ENCODE measurements at places on chromosomes 1 and 21.

- no peak for DNase-seq
Measured at GRCh38 chr1:202017749-202018467, 7.5 kb downstream of the ELF3 start.

DNA sequence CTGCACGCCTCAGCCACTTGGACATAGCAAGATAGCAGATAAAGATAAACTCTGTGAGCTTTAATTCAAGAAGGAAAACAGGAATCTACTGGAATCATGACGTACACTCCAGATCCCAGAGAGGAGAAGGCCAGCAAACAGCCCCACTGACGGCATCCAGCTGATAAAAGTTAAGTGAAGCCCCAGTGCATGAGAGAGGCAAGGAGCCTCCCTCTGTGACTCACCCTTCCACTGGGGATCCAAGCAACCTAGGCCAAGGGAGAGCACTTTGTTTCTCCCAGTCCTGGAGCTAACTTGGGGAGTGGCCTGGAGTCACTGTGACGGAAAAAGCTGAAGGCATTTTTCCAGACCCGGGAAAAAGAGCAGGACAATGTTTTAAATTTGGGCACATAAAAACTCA lies 270.0 kb downstream of the AKT3 start:
- no peak for DNase-seq

- DNase-seq: no peak
Measured at GRCh38 chr1:161298116-161298515, 11.7 kb downstream of the MPZ start.

- no peak for DNase-seq
Measured at GRCh38 chr1:179269071-179269470, 24.5 kb upstream of the SOAT1 start.

GRCh38 chr1:99264201-99265021 lies at the start of gene PLPPR4:
Gene PLPPR4, plus strand, starts transcription at chr1:99264492. Its CDS starts 102 bp downstream, at chr1:99264594.
- no peak for DNase-seq

DNA sequence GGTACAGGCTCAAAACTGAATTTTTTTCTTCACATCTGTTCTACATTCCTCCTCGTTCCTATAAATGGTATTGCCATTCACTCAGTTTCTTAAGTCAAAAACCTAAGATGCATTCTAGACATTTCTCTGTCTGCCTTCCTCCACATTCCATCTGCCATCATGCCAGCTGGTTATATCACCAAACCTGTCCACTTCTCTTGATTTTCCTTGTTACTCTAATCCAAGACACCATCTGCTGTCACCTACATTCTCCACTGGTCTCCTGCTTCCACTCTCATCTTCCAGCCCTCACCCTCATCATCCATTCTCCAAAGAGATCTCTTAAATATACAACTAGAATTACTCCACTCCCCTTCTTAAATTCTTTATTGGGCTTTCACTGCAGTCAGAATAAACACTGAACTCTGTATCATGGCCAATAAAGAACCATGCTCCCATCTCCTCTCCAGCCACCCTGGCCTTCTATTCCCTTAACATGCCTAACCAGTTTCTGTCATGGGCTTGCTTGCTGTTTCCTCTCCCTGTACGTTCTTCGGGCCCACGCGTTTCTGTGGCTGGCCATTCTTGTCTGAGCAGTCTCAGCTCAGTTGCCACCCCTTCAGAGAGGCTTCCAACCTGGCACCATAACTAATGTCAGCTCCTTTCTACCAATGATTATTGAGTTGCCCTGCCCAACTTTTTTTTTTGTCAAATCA lies 278.3 kb downstream of the ST6GALNAC3 start:
- no peak for DNase-seq

GRCh38 chr1:55172272-55172671 lies 42.9 kb downstream of the USP24 start:
- no peak for DNase-seq

DNA sequence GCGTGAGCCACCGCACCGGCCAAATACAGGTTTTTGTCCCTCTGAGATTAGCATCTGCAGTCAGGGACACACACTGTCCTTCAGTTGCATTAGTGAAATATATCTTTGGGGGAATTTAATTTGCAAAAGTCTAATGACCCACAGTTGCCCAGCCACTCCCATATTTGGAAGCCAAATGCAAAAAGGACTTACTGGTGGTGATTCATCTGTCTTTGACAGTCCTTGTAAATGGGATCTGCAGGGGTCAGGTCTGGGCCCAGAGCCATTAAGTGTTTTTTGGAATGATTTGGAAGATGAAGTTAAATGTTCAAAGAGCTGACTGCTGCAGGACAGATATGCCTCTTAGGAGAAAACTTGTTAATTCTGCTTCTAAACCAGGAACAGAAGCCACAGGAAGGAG lies 44.6 kb upstream of the DNASE2B start:
- DNase-seq: no peak

GRCh38 chr1:212118167-212118871 lies 82.8 kb downstream of the DTL start:
- DNase-seq: no peak

DNA sequence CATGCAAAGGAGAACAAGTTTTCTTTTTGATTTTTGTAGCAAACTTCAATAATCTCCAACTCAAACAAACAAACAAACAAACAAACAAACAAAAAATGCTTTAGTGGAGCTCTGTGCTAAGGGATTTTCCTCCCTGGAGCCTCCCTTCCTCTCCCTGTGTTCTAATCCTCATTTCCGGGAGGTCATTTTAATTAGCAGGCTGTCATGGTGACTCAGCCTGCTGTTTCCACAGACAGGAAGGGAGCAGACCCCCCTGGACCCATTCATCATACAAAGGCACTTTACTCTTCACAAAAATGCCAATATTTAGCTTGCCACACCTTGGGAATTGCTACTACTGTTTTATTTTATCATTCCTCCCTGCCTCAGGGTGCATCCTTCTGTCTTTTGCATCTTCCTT lies 61.0 kb upstream of the SPATA6 start:
- DNase-seq: no peak

DNA sequence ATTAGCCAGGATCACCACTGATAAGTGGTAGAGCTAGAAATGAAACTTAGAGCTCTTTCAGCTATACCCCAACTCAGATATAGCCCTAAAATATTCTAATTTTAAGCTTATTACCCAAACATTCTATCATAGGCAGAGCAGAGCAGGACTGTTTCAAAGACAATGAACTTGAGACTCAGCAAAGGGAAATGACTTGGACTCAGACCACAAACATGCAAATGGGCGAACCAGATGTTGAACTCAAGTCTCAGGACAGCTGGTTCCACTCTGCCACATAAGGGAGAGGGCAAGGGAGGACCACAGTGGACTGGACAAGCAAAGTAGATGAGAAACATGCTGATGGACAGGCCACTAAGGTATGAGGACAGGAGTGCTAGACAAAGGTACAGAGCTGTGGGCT lies 315.3 kb downstream of the OMA1 start:
- no peak for DNase-seq

GRCh38 chr1:220099826-220100225 lies 5.9 kb downstream of the IARS2 start:
- no peak for DNase-seq

DNA sequence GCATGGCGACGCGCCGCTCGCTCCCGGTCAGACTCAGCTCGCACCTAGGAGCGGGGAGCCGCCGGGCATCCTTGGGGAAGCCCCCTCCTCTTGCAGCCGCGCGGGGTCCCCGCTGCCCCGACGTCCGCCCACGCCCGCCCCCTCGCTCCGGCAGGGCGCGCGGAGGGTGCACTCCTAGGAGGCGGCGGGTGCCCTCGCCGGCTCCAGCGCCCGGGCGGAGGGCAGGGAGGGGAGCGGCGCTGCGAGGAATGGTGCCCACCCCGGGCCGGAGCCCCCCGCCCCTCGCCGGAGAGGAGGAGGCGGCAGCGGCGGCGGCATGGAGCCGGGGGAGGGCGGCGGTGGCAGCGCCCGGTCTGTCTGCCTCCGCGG lies 488 bp downstream of the FAM78B start:
- no peak for DNase-seq

DNA sequence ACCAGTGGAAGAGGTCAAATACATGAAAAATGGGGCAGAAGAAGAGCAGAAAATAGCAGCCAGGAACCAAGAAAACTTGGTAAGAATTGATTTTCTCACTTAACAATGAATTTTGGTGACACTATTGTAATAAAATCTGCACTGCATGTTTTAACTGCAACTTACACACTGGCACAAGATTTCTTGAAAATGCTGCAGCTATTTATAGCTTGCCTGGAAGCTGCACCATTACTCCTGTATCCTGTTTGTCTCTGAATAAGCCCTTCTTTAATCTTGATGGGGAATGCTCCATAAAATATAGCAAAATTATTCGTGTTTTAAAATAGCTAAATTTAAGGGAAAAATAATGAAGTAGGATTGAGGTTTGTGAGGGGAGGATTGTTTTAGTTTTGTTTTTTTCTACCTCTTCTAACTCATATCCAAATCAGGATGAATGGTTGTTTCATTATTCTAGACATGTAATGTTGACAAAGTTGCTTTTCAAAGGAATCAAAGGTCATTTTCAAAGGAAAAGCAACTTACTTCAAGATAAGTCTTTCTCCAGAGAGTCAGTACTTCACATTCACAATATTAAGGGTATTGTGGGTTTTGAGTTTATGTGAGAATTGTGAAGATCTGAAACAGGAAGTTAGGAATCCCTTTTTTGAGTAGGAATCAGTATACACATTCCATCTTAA lies 120.9 kb downstream of the C1orf21 start:
- no peak for DNase-seq

DNA sequence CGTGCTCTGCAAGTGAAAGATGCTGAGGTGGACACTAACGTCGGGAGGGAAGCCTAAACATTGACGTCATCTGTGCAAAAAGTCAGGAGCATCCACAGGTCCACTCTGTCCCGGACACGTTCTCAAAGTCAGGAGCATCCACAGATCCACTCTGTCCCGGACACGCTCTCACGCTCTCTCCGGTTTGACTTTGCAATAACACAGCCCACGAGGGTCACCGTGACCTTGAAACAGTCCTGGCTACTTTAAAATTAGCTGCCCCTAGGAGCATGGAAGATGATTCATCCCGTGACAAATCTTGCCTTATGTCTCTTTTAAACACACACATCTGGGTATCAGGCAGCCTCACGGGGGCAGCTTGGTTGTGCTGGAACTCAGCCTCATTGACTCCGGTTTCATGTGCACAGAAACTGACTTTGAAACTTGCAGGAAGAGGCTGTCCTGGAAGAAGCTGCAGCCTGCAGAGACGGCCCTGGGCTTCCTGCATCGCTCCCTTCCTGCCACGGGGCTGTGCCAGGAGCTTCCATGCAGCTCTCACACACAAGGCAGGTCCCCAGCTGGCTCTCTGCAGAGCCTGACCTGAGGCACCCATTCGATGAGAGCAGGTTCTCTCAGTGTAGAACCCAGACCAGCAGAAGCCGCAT lies 18.1 kb upstream of the COL18A1 start:
- no peak for DNase-seq

DNA sequence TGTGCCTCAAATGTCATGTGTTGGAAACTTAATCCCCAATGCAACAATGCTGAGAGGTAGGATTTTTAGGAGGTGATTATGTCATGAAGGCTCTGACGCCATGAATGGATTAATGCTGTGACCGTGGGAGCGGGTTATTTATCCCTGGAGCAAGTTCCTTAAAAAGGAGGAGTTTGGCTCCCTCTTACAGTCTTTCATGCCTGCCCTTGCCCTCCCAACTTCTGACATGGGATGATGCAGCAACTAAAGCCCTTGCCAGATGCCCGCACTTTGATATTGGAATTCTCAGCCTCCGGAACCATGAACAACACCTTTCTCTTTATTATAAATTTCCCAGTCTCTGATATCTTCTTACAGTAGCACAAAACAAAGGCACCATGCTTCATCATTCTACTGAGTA lies 685.3 kb upstream of the CHRM3 start:
- DNase-seq: no peak

- no peak for DNase-seq
Measured at GRCh38 chr1:114597949-114598348, 16.5 kb upstream of the BCAS2 start.

- no peak for DNase-seq
Measured at GRCh38 chr1:30130099-30130498, 593.3 kb downstream of the MATN1 start.

- no peak for DNase-seq
Measured at GRCh38 chr1:53781654-53782053, 42.7 kb upstream of the GLIS1 start.

GRCh38 chr1:46580140-46580903 lies 23.7 kb downstream of the MKNK1 start:
- DNase-seq: no peak

- DNase-seq: no peak
Measured at GRCh38 chr1:29415156-29415830, 179.0 kb downstream of the PTPRU start.

DNA sequence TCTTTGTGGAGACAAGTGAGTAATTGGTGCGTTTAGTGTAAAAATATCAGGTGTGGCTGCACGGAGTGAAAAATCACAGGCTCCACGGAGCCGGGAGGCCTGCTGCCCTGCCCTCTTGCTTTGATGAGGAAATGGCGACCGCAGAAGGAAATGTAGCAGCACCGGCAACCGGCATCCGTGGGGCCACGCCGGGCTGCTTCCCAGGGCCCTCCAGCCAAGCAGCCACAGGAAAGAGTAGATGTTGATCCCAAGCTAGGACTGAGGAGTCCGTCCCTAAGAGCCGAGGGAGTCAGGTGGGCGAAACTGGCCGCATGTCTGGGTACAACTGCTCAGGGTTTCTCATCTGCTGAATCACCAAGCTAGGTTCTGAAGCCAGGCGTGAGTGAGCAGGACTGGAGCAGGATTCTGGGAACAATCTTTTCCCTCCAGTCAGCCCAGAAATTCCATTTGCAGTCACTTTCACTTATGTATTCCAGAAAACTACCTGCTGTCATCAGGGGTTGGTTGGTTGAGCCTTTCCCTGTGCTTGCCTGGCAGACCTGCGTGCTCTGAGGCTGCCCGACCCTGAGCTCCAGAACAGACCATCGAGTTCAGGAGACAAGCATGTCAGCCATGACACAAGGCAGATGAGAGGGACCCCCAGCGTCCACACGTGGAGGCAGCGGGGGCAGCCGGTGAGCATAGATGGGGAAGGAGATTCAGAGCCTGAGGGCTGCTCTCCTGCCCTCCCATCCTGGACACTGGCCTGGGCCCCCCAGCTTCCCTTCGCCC lies 5.8 kb upstream of the ITGB2 start:
- no peak for DNase-seq

- no peak for DNase-seq
Measured at GRCh38 chr1:89871768-89872473, 51.1 kb downstream of the LRRC8D start.

DNA sequence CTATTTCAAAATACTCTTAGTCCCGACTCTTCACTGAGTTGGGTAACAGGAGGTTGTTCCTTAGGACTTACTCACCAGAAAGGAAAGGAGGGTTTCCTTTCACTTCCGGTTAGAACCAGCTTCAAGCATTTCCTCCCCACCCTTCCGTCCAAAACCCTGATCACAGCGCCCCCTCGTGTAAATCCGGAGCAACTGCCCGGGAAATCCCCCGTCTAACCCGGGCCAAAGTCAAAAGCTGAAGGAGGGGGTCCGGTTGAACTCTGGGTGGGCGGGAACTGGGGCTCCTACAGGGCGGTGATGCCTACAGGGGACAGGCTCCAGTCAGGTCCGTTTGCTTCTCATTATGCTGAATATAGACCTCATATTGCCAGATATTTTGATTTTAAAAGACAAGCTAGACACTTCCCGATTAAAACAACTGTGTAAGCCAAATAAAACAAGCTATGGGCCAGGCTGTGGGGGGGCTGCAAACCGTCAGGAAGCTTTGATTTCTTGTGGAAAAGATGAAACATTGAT lies 15.0 kb upstream of the MTARC2 start:
- peak; percentile 59 for DNase-seq

Data from activated CD8-positive, alpha-beta memory T cell treated with anti-CD3 and anti-CD28 coated beads for 4 hours (primary cell).